ENCODE measurements at places on chromosomes 4 and X. TPM values are rescaled to one million over a fixed set of nuclear protein-coding genes. Genes with fewer than 3 reads are reported as not detected.

DNA sequence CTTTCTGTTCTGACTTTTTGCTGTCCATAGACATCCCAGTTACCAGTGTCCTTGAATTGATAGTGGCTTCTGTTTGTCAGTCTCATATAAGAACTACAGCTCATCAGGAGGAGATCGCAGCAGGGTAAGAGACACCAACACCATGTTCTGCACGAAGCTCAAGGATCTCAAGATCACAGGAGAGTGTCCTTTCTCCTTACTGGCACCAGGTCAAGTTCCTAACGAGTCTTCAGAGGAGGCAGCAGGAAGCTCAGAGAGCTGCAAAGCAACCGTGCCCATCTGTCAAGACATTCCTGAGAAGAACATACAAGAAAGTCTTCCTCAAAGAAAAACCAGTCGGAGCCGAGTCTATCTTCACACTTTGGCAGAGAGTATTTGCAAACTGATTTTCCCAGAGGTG is 30.1 kb downstream of the GUCY1A1 start:
- H3K27ac ChIP-seq: no peak overlapping the region
- no peaks in the 10 kb centered on the region for H3K4me1 ChIP-seq
- no peaks in the 10 kb centered on the region for H3K36me3 ChIP-seq
- no peak overlapping the region for H3K4me3 ChIP-seq

GRCh38 chr4:168725930-168726329 is 229.1 kb downstream of the PALLD start:
- H3K36me3 ChIP-seq: no peaks in the 10 kb centered on the region
- DNase-seq: no peak
- H3K4me3 ChIP-seq: no peak overlapping the region
- no peaks in the 10 kb centered on the region for H3K27me3 ChIP-seq
- no peaks in the 10 kb centered on the region for H3K4me1 ChIP-seq

DNA sequence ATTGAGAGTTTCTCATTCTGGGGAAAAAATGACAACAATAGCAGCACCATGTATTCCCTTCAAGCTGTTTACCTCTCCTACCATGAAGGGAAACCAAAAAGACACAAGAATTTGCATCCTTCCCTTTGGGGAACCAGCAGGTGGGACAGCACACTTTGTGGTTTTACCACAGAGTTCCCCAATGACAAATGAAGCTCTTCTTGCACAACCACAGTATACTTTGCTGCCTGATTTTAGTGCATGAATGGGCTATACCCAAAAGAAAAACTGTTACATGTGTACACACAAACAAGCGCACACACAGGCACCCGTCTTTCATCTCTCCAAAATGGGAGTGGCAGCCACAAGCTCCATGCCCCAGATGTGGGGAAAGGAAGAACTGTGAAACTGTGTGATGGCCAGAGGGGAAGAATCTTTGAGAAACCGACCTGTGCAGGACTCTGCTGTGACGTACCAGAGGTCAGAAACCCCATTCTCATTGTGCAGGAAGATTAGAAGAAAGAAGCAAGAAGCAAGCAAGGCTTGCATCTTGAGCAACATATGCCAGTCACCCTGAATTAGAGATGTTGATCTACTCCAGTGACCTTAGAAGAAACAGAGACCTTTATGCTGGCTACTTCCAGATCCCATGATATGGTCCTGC is 2.7 kb upstream of the MAML3 start:
- peaks cover 13% of the 10 kb centered on the region for H3K4me1 ChIP-seq
- no peak overlapping the region for H3K4me3 ChIP-seq
- no peak for DNase-seq
- peaks cover 19% of the 10 kb centered on the region for H3K27me3 ChIP-seq
- no peaks in the 10 kb centered on the region for H3K36me3 ChIP-seq

- H3K4me1 ChIP-seq: no peaks in the 10 kb centered on the region
- H3K4me3 ChIP-seq: no peak overlapping the region
- H3K36me3 ChIP-seq: no peaks in the 10 kb centered on the region
- no peak for DNase-seq
- H3K27ac ChIP-seq: no peak overlapping the region
Observed at GRCh38 chr4:19776021-19776459, 475.7 kb upstream of the SLIT2 start.

DNA sequence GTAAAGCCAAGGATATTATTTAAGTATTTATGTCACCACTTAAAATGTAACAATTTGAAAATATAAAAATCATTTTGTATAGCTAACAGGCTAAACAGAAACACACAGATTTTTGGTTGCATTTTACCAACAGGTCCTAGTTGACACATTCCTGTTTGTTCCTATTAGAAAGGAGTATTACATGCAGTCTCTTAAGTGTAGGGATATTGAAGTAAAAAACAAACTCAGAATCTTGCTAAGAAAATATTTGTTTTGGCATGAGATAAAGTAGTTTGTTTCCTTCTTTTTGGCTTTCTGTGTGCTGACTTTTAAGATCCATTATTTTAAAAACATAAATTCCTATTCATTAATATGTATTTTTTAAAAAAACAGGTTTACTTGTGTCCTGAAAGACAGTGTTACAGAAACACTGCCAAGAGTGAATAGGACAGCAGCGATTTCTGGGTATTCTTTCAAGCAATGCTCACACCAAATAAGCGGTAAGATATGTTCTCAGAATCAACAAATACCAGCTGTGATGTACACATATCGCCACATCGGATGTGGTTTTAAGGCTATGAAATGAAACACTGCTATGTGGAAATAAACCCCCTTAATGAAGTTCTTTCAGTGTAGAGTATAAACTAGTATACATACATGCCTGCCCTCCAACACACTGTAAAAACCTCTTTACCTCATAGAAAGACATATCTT is 6.9 kb downstream of the F11 start:
- no peak for DNase-seq
- H3K36me3 ChIP-seq: no peaks in the 10 kb centered on the region
- H3K4me1 ChIP-seq: no peaks in the 10 kb centered on the region
- H3K27ac ChIP-seq: no peak overlapping the region
- no peak overlapping the region for H3K4me3 ChIP-seq

- no peaks in the 10 kb centered on the region for H3K36me3 ChIP-seq
- peaks cover 5% of the 10 kb centered on the region for H3K4me1 ChIP-seq
- no peak for DNase-seq
- H3K27me3 ChIP-seq: no peaks in the 10 kb centered on the region
- no peak overlapping the region for H3K4me3 ChIP-seq
Observed at GRCh38 chr4:140081641-140082390, 72.2 kb downstream of the MAML3 start.

- no peaks in the 10 kb centered on the region for H3K4me1 ChIP-seq
- no peaks in the 10 kb centered on the region for H3K36me3 ChIP-seq
- H3K27ac ChIP-seq: no peak overlapping the region
- no peak for DNase-seq
- H3K4me3 ChIP-seq: no peak overlapping the region
- H3K27me3 ChIP-seq: no peaks in the 10 kb centered on the region
Observed at GRCh38 chr4:26263165-26263564, 57.6 kb upstream of the RBPJ start.

DNA sequence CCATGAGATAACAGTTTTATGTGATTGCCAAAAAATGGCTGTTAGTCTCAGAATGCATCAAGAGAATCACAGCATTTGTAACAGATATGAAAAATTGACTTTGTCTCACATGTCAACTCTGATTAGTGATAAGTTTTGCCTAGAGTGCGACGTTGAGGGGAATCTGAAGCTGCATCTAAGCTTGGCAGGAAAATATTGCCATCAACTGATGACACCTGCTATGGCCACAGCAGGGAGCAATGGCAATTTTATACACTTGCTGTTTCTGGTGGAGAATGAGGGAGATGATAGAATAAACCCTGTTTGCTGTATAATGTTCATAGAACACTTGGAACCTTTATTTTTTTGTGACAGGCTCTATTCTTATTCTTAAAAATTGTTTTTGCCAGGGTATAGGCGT is 205.4 kb upstream of the GNPDA2 start:
- H3K27me3 ChIP-seq: no peaks in the 10 kb centered on the region
- H3K4me3 ChIP-seq: no peak overlapping the region
- no peak overlapping the region for H3K27ac ChIP-seq
- H3K4me1 ChIP-seq: no peaks in the 10 kb centered on the region
- no peak for DNase-seq

DNA sequence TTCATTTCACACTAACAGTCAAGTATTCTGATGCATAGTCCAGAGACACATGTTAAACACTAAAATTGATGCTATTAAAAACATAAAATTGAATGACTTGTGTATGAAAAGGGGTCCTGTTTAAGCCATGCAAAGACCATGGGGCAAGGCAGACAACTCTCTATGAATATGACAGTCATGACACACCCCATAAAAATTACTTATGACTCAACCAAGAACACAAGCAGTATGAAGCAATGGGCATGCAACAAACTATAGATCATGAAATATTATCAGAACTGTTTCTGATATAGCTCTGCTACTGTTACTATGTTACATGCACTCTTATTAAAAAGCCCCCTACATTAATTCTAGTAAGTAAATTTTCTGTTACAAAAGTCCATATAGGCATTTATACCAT is 57.5 kb upstream of the ZCCHC13 start:
- H3K4me3 ChIP-seq: no peak overlapping the region
- peaks cover 9% of the 10 kb centered on the region for H3K36me3 ChIP-seq
- no peaks in the 10 kb centered on the region for H3K27me3 ChIP-seq
- H3K27ac ChIP-seq: no peak overlapping the region
- no peak for DNase-seq

GRCh38 chr4:116539744-116540143 is 545.6 kb downstream of the TRAM1L1 start:
- H3K27me3 ChIP-seq: no peaks in the 10 kb centered on the region
- H3K36me3 ChIP-seq: no peaks in the 10 kb centered on the region
- DNase-seq: no peak
- no peak overlapping the region for H3K27ac ChIP-seq
- H3K4me1 ChIP-seq: no peaks in the 10 kb centered on the region
- no peak overlapping the region for H3K4me3 ChIP-seq

DNA sequence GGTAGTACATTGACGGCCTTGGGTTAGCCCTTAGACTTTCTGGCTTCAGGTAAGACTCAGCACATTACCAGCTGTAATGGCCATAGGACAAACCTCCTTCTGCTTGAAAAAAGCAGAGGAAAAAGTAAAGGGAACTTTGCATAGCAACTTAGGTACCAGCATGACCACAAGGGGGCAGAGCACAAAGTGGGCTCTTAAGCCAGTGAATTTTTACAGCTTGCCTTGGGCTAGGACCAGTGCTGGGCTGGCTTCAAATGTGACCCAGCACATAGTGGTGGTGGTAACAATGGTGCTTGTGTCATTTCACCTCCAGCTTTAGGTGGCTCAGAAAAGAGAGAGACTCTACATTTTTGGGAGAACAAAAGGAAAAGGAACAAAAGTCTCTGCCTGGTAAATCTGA is 66.1 kb downstream of the KLHL4 start:
- H3K4me3 ChIP-seq: no peak overlapping the region
- no peaks in the 10 kb centered on the region for H3K36me3 ChIP-seq
- no peak for DNase-seq
- H3K4me1 ChIP-seq: no peaks in the 10 kb centered on the region
- H3K27ac ChIP-seq: no peak overlapping the region

Gene ZFP42
- total RNA-seq: not detected

Gene POU3F4
- total RNA-seq: not detected

Gene AFF2
- total RNA-seq: 4.1 TPM

Gene PRSS12
- total RNA-seq: 0.18 TPM

Gene REPS2
- total RNA-seq: 0.66 TPM

Gene OPHN1
- total RNA-seq: 0.15 TPM

Gene SSX2B
- total RNA-seq: not detected

Gene MTMR8
- 6.7 TPM for total RNA-seq

Gene RBM46
- total RNA-seq: not detected

Gene RRH
- 0.61 TPM for total RNA-seq

Gene HSFX2
- not detected for total RNA-seq

Gene EDNRA
- 0.06 TPM for total RNA-seq

Gene SMIM10L2A
- 1.4 TPM for total RNA-seq

All from T-cell (primary cell).